T1000 (cell line): ENCODE measurements at places on chromosomes 1 and 21.

- no peak for DNase-seq
Observed at GRCh38 chr21:42531771-42532170, 18.1 kb downstream of the SLC37A1 start.

- no peak for DNase-seq
Observed at GRCh38 chr21:36703626-36704280, 4.8 kb downstream of the SIM2 start.

- DNase-seq: no peak
Observed at GRCh38 chr1:197663162-197663953, 111.9 kb downstream of the DENND1B start.

GRCh38 chr1:17743925-17744324 is 11.2 kb upstream of the ACTL8 start:
- no peak for DNase-seq

GRCh38 chr1:212684076-212684475 is 15.6 kb downstream of the BATF3 start:
- no peak for DNase-seq

DNA sequence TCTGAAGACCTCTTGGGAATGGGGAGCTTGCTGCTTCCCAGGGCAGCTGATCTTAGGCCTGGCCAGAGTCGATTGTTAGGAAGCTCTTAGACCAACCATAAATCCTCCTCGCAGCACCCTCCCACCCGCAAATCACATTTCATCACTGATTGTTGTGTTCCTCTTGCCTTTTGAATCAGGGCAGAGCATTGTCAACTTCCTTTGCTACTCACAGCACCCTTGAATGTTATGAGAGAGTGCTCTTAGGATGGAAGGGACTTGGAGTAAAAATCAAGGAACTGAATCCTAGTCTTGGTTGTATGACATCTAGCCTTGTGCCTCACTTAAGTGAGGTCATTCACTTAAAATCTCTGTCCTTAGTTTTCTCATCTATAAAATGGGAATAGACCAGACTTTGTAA is 3.0 kb downstream of the VASH2 start:
- DNase-seq: no peak

- no peak for DNase-seq
Observed at GRCh38 chr1:65259816-65260215, 49.5 kb upstream of the DNAJC6 start.
